ENCODE measurements at places on chromosomes 5 and 9.

DNA sequence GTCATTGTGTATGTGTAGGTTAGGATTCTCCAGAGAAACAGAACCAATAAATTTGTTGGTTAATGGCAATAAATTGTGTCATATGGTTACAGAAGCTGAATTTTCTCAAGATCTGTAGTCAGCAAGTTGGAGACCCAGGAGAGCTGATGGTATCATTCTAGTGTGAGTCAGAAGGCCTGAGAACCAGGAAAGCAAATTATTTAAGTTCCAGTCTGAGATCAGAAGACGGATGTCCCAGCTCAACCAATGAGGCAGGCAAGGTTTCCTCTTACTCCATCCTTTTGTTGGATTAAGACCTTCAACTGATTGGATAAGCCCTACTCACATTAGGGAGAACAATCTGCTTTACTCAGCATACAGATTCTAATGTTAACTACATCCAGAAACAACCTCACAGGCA is 656.3 kb downstream of the ANXA1 start:
- no peak for DNase-seq

- DNase-seq: no peak
These were observed 52.2 kb upstream of the MAP3K1 start for GRCh38 chr5:56763182-56763581.

DNA sequence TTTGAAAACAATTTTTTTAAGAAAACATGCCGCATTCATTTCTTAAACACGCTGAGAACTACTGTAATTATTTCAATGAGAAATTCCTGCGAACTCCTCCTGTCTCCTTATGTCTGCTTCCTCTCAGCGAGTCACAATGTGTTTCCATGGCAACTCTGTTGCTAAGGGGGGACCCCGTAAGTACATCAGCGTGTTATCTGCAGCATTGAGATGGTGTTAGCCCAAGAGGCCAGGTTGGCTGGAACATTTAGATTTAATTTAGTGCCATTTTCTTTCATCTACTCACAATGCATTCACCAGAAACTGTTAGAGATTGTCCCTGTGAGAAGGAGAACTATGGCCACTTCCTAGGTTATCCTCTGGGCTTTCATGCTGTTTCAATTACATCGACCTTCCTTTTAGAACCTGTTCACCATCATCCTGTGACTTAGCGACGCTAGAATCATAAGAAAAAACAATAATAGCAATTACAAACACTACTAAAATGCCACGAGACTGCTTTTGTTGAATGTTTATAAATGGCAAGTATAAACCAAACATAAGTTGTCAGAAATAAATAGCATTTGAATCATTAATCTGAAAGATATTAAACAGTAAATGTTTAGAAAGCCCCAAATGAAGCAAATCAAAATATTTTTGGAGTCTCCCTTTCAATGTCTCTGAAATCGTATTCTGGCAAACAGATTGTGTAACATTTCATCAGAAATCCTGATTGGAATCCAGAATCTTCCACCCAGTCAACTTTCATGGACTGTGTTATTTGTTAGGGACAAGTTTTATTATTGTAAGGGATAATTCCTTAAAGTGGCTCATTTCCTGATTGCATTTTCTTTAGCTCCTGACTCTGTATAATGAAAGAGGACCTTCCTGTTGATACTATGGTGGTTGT is 39.7 kb upstream of the SHC3 start:
- DNase-seq: no peak

GRCh38 chr9:136729144-136729543 is 13.6 kb downstream of the LCN10 start:
- no peak for DNase-seq

GRCh38 chr5:97979740-97980139 is 793.7 kb upstream of the RGMB start:
- DNase-seq: no peak

DNA sequence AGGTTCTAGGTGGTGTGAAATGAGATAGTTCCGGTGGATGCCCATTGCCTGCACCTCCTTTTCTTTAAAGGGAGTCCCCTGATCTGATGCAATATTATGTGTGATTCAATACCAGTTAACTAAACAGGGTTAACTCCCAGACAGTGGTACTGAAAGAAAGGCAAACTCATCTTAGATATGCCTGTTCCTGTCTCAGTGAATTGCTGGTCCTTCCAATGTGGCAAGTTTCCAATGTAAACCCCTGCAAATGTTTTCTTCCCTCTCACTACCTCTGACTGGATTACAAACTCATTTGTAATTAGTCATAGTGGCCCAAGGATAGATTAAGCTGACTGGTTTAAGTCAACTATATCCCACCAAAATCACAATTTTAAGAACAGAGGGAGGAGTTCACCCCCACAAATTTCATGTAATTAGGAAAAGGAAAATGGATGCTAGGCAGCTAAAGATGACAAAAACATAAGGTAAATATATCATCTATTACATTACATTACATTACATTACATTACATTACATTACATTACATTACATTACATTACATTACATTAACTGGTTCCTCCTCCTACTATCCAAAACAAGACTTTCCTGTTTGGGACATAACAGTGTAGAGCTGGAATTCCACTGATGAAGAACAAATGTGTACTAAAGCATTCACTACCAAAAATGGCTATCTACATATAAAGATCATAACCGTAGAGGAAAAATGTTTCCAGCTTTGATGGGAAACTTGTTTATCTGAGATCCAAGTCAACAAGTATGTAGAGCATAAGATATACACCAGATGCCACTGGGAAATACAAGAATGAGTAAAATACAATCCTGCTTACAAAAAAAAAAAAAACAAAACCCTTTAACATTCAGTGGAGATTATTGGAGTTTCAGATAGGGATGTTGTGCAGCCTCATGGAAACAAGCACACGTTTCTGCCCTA is 121.5 kb upstream of the SNX2 start:
- DNase-seq: no peak

DNA sequence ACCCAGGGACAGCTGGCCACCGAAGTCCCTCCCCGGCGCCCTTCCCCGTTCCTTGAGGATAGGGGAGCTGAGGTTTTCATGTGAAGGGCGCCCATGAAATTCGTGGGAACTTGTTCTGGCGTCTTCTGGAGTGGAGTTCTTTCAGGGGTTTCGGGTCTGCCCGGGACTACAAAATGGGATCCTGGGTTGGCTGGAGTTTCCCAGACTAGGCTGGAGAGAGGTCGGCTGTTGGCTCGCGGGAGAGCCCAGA is 3.6 kb upstream of the RGMB start:
- no peak for DNase-seq

DNA sequence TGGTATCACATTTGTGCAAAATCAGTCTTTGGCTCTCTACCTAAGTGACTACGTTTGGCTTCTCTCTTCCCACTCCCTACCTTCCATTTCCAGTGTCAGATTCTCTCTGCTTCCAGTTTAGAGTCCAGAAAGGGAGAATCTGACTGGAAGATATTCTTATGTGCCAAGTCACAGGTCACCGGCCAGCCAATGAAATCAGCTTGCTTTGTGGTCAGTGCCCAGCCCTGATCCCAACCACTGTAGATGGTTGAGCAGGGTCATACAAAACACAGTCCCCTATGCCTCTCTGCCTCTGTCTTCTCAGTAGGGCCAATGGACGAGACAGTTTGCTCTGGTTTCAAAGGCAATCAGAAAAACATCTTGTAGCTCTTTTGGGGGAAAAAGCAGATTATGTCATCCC is 15.6 kb upstream of the EPB41L4B start:
- no peak for DNase-seq

DNA sequence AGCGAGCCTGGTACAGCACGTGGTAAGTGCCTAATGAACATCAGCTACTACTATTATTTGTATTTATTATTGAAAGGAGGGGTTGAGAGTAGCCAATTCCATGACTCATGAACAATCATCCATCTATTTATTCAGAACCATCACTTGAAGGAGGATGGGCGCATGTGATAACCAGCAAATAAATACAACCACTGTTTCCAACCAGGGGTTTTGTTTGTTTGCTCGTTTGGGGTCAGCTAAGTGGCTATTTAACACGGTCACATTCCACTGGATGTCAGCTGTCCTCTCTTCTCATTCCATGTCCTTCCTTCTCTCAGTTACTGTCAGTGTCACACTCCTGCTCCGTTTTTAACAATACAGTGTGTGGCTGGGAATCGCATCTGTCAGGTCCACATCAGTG is 8.6 kb downstream of the RAPGEF1 start:
- no peak for DNase-seq

DNA sequence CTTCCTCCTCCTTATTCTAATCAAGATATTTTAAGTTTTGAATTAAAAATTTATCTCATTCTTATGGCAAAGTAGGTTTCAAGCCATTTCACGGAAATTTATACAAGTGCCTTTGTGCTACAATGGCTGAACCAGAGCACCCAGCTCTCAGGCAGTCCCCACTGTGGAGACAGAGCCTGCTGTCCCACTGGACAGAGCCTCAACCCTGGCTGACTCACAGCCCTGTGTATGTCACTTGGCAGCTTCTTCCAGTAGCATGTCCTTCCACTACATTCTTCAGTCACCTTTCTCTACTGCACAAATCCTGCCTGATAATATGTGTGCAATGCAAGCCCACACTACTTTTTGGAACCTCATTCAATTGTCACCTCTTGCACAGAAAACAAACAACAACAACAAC is 253.1 kb downstream of the PDE4D start:
- no peak for DNase-seq

DNA sequence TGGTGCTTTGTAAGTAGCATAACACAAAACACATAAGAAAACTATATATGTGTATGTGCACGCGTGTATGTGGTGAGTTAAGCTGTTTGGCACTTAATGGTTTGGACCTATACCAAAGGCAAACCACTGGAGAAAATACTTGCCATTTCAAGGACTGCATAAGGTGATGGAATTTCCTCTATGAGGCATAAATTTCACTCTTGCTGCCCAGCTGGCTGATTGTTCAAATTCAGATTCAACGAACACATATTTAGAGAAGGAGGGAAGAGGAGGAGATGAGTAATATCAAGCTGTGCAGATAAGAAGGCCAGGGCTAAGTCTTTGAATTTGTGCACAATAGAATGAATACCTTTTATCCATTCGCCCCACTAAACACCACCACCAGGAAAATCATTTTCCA is 470.6 kb upstream of the MPDZ start:
- DNase-seq: no peak

DNA sequence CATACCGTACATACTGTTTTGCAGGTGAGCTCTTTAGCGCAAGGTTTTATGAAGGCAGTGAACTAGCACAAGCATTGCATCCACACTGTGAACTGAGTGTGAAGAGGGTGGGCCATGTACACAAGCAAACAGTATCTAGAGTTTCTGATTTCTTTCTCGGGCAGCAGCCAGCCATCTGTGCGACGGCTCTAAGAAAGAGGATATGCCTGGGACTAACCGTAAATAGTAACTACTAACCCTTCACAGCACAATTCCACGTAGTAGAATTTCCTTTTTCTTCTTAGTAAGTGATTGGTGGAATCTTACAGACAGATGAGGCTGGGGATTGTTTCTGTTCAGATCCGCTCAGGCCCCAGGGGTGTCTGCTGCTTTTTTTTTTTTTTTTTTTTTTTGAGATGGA is 89.0 kb downstream of the DRD1 start:
- no peak for DNase-seq

DNA sequence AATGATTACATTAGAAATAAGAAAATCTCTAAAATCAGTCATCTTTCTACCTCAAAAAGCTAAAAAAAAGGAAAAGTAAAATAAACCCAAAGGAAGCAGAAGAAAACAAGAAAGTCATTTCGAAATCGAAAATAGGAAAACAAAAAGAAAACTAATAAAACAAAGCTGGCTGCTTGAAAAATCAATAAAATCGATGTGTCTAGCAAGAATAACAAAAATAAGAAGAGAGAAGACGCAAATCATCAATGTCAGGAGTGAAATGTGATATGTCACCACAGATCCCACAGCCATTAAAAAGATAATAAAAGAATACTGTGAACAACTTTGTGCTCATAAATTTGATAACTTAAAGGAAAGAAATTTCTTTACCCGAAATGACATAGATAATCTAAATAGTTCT is 218.1 kb upstream of the S1PR3 start:
- DNase-seq: no peak

GRCh38 chr9:136386018-136386417 is 12.5 kb upstream of the CARD9 start:
- no peak for DNase-seq

- DNase-seq: no peak
These were observed 182.1 kb upstream of the PTGER4 start for GRCh38 chr5:40497573-40497972.

- no peak for DNase-seq
These were observed 54.5 kb downstream of the ELOVL7 start for GRCh38 chr5:60789551-60789950.

- no peak for DNase-seq
These were observed 252.8 kb upstream of the PPP1R2B start for GRCh38 chr5:156597276-156597675.

- DNase-seq: no peak
These were observed 36.5 kb downstream of the LPCAT1 start for GRCh38 chr5:1487079-1487764.

GRCh38 chr9:131539223-131539923 is 6.0 kb upstream of the PRRT1B start:
- no peak for DNase-seq
